ACHN (cell line): ENCODE measurements at places on chromosomes 7 and 10.
A peak's percentile ranks its signal among the peaks of the same experiment; 100 is the strongest.

DNA sequence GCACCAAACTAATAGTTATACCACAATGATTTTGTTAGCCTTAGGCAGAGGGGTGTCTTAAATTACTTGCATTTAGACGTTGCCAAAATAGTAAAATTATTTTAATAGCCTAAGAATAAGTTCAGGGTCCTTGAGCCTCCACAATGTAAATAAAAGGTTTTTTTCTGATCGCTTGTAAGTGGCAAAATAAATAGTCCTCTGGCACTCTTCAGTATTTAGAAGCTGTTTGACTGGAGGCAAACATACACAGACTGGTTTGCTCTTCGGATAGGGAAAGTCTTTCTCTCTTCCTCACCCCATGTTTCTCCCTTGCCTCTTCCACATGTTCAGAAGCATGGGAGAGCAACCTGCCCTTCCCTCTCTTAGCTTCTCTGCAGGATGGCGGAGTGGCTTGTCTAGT lies 49.5 kb upstream of the FAM180A start:
- no peak for DNase-seq

DNA sequence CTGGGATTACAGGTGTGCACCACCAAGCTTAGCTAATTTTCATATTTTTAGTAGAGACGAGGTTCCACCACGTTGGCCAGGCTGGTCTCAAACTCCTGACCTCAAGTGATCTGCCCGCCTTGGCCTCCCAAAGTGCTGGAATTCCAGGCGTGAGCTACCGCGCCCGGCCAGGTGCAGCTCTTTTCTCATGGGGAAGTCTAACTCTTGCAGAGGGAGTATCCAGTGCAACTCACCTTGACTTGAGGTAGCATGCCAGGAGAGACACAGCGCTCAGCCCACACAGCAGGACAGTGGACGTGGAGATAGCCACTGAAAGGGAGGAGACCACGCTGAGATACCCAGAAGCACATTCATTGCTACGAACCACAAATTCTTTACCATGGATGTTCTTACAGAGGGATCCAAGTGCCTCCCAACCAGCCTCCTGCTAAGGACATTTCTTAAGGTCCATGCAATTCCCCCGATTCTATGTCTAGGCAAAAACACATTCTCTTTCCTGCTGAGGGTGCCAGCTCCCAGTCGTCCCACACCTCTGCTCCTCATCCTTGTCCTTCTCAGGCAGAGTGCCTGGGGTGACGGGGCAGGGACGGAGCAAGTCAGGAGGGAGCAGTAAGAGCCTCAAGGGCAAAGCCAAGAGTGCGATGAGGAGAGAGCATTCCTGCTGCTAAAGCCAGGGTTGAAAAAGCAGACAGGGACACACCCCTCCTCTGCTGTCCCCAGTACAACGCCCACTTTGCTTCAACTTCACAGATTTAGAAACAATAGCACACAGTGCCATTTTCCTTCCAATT lies 21.0 kb downstream of the IL15RA start:
- DNase-seq: no peak

DNA sequence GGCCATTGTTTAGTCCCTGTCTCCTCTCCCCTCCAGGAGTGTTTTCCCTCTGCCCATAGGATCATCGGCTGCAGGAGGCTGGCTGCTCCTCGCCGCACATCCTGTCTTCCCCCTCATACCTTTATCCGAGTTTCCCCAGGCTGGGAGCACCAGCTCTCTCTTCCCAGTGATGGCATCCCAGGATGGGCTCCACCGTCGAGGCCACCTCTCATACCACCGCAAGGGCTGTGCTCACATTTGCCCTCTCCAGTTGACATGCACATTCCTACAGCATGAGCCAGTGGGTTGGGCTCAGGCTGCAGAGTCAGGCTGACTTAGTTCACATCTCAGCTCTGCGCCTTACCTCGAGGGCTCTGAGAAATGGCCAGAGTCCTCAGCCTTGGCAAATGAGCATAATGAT lies 12.1 kb downstream of the HKDC1 start:
- DNase-seq: peak; percentile 84

DNA sequence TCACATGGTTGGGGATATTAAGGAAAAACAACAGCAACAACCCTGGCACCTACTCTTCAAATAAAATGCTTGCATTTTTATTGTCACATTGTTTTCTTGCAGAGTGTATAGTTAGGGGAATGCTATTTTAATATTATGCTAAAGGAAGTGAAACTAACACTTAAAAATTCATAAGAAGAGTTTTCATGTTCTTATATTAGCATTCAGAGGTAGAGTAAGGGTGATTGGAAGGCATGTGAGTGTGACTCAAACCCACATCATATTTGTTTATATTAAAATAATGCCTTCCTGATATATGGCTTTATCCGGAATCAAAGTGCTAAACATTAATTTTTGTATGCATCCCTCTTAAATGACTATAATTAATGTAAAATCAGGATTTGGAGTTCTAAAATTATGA lies 59.8 kb upstream of the TES start:
- DNase-seq: no peak

DNA sequence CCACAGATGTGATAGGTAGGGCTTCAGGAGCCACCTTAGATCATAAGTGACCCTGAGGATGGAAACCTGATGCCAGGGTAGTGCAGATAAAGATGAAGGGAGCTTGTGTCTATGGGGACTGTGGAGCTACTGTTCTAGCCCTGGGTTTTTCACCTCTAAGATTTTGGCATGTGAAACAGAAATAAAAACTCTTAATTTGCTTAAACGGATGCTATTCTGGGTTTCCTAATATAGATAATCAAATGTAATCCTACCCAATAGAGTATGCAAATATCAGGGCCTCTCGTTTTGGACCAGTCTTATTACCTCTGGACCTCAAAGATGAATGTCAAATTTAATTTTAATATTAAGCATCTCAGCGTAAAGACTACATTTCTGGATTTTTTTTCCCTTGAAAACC lies 49.3 kb downstream of the ABCB4 start:
- DNase-seq: no peak

GRCh38 chr7:155210356-155210755 lies 87.3 kb upstream of the INSIG1 start:
- DNase-seq: no peak

- DNase-seq: no peak
Measured at GRCh38 chr10:47445720-47446119, 38.2 kb downstream of the ANXA8 start.

GRCh38 chr10:66555061-66555460 lies 370.8 kb upstream of the LRRTM3 start:
- DNase-seq: no peak

GRCh38 chr10:63554657-63555056 lies 33.5 kb downstream of the REEP3 start:
- peak; percentile 87 for DNase-seq

GRCh38 chr10:132168571-132169030 lies 18.1 kb upstream of the DPYSL4 start:
- no peak for DNase-seq
